ENCODE measurements at places on chromosomes 7 and 10.

- DNase-seq, result no peak
Observed at GRCh38 chr7:151187409-151188251, 580 bp upstream of the ASB10 start.

GRCh38 chr10:86665218-86665607 lies 3.1 kb upstream of the LDB3 start:
- DNase-seq, result no peak

DNA sequence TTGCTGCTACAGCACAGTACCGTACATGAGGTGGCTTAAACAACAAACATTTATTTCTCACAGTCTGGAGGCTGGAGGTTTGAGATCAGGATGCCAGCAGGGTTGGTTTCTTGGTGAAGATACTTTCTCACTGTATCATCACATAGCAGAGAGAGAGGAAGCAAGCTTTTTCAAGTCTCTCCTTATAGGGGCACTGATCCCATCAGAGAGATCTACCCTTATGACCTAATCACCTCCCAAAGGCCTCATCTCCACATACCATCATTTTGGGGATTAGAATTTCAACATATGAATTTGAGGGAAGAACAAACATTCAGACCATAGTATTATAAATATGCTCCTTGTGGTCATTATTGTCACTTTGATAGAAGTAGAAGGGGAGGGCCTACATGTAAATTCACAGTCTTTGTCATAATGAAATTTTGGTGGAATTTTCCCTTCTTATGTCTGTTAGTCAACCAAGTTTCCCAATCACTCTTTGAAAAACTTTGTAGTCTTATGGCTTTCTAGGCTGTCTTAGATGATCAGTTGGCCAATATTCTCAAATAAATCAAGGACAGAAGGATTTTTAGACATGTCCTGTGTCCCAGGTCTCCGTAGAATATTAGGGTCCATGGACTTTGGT lies 606.2 kb downstream of the LRMDA start:
- no peak for DNase-seq

DNA sequence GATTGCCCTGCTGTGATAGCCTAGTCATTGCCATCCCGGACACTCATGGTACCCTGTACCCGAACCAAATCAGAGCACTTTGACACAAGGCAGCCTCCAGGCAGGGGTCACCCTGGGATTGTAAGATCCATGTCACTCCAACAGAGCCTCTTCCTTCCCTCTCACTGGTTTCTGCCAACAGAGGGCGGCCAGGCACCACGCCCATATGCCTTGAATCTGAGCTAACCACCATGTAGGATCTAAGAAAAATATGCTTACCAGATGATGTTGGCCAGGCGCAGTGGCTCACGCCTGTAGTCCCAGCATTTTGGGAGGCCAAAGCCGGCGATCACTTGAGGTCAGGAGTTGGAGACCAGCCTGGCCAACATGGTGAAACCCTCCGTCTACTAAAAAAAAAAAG lies 389.2 kb upstream of the KLF6 start:
- no peak for DNase-seq

- DNase-seq, result no peak
Observed at GRCh38 chr7:117444646-117445045, 17.4 kb upstream of the ASZ1 start.

DNA sequence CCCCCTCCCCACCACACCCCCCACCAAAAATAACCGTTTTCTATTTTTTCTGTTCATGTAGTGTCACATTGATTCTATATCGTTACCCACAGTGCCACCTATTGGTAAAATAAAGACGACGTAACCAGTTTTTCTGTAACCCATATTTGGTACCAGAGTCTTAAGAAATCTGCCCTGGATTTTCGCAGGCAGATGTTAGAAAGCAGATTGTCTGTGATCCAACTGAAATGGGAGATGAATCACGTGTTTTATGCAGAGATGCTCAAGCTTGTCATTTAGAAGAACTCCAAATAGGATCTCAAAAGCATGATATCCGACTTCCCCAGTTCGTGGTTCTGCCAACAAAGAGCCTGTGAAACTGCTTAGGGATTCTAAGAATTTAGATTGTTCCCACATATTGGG lies 261.1 kb upstream of the CSTF2T start:
- no peak for DNase-seq

Measured in activated T-cell treated with anti-CD3 and anti-CD28 coated beads for 4 hours (primary cell).